ENCODE measurements at places on chromosomes 6 and 20. TPM values are rescaled to one million over a fixed set of nuclear protein-coding genes. Genes with fewer than 3 reads are reported as not detected.
A peak's percentile ranks its signal among the peaks of the same experiment; 100 is the strongest.

Gene MAP7
- total RNA-seq = 2.3 TPM

Gene CAGE1
- total RNA-seq = not detected

Gene MYLK4
- total RNA-seq = not detected

DNA sequence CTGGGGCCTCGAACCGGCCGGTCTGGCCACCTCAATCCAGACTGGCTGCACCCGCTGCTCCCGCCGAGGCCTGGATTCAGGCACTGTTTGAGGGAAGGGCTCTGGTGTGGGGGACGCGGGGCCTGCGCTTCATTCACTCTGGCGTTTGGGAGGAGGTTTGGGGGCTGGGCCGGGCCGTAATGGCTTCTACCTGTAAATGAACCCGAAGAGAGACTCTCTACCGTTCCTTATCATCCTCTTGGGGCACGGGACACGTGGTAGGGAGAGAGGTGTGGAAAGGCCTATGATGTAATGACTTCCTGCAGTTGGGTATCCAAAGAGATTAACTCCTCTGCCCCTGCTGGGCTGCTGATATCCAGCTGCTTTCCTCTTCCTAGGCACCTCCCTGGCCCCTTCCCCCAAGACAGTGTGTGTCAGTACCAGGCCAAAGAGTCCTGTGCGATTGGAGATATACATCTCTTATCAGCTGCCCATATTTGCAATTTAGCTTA lies 1.8 kb downstream of the FOXO3 start:
- DNase-seq = peak; percentile 71

Gene MYBL2
- 25.1 TPM for total RNA-seq
